Naive thymus-derived CD8-positive, alpha-beta T cell (primary cell): ENCODE measurements at places on chromosomes 4 and X. TPM values are rescaled to one million over a fixed set of nuclear protein-coding genes. Genes with fewer than 3 reads are reported as not detected.

UGT2B17 gene
- not detected for polyA plus RNA-seq

- peaks cover 19% of the 10 kb centered on the region for H3K36me3 ChIP-seq
- H3K27me3 ChIP-seq: no peaks in the 10 kb centered on the region
- no peaks in the 10 kb centered on the region for H3K4me1 ChIP-seq
These were observed 35.8 kb upstream of the PGRMC2 start for GRCh38 chr4:128323401-128323800.

CHRNA9 gene
- polyA plus RNA-seq: 0.39 TPM

NLRP2B gene
- not detected for polyA plus RNA-seq

PCDH10 gene
- not detected for polyA plus RNA-seq

- H3K36me3 ChIP-seq: no peaks in the 10 kb centered on the region
- no peaks in the 10 kb centered on the region for H3K4me1 ChIP-seq
- no peak overlapping the region for H3K27ac ChIP-seq
- no peak overlapping the region for H3K4me3 ChIP-seq
These were observed 113.9 kb upstream of the ANXA3 start for GRCh38 chr4:78437608-78438088.
